WERI-Rb-1 (cell line): ENCODE measurements at places on chromosomes 1 and 21.

DNA sequence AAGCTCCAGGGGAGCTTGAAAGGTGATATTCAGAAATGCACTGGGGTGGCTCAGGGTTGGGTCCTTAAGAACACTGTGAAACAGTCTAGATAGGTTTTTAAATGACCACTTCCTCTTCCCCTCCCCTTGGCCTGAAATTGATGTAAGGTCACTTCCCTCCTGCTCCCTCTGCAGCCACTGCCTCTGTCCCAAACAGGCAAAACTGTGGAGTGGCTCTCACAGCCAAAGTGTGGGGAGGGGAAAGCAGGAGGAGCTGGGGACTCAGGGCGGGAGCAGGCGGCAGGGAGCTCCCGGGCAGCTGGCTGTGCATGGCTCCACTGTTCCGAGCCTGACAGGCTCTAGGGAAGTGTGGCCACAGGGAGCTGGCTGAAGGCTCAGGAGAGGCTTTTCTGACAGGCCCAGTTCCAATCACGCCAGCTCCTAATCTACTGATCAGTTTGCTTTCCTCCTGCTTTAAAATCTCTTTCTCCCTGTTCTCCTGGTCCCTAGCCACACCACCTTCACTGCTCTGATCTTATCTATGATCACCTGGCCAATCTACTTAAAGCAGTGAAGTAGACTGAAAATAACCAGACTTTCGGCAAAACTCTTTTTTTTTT, 5.1 kb upstream of the CSRP1 start:
- DNase-seq: peak; percentile 83

DNA sequence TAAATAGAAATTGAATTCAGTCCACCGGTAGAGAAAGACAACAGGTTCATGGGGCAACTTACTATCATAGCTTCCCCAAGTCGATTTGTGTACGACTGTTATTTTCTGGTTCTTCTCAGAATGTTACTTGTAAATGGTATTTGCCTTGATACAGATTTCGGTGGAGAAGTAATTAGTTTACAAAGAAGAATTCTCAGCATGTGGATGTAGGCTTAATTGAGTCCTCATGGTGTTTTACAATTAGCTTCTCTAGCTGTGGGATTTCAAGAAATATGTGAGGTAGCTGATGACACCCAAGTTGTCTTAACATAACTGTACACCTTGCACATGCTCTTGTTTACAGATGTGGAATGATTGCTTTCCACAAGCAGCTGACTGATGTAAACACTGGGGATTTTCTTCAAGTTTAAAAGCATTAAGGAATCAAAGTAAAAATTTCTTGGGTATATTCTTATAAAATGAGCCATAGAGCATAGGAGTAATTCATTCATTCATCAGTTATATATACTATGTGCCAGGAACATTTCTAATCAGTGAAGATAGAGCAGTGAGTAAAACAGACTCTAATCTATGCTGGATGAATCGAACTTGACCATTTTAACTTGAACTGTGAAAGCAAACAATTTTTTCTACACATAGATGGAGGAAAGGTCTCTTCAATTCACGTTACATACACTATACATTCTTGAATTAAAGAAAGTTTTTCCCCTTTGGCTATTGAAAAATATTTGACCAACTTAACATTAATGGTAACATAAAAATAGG, 1.4 kb downstream of the MACO1 start:
- DNase-seq: no peak

- no peak for DNase-seq
Measured at GRCh38 chr1:64006276-64007051, 197.0 kb upstream of the UBE2U start.

DNA sequence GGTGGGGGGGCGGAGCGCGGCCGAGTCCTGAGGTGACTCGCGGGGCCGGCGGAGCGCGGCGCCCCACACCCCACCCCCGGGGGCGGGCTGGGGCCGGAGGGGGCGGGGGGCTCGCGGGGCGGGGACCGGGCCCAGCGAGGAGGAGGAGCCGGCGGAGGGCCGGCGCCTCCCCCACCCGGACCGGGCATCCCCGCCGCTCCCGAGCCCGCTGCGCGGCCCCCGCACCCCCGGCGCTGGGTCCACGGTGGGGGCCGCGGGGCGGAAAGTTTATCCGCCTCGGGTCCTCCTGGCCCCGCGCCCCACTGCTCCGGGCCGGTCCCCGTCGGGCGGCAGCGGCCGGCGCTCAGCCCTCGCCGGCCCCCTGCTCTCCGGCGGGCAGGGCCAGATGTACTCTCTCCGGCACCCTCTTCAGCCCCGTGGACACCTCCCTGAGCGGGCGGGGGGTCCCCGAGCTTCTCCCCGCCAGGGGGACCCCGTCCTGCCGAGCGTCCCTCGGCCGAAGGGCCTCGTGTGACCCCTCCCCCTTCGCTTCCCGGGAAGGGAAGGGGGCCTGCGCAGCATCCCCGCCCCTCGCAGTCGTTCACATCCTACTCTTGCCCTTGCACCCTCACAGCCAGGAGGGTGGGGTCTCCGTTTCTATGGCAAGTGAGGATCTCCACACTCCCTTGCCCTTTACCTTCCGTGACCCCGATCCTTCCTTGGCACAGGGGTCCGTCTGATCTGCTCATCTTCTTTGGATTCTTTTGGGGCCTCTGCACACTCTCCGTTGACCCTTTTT, 663 bp downstream of the CAMTA1 start:
- DNase-seq: peak; percentile 27

- DNase-seq: peak; percentile 11
Measured at GRCh38 chr1:57711326-57711725, 287.5 kb upstream of the DAB1 start.

- no peak for DNase-seq
Measured at GRCh38 chr1:110672001-110672752, 2.6 kb downstream of the KCNA3 start.

GRCh38 chr1:32406629-32407111, 12.4 kb upstream of the BSDC1 start:
- peak; percentile 44 for DNase-seq

DNA sequence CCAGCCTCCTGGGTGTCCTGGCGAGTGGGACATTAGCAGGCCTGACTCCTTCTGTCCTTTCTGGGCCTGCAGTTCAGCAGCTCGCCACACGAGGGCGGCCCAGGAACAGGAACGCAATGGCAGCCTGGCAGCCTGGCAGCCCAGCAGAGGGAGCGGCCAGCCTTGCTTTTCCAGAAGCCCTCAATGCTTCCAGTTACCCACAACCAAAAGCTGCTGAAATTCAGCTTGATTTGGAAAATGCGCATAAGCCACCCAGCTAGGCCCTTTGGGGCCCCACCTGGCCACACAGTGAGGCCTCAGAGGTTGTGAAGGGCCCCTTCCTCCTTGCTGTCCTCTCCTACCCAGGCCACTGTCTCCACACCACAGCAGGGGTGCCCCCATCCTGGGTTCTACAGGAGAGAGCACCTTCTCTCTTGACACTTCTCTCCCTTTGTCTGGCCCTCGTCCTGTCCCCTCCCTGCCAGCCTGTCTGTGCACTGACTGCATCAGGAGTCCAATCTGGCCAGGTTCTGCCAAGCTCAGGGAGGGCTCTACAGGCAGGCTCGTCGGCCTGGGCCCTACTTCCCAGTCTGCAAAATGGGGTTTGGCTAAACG, 103.4 kb upstream of the VAMP3 start:
- DNase-seq: peak; percentile 89

- DNase-seq: no peak
Measured at GRCh38 chr1:30764396-30764795, 6.8 kb upstream of the LAPTM5 start.

DNA sequence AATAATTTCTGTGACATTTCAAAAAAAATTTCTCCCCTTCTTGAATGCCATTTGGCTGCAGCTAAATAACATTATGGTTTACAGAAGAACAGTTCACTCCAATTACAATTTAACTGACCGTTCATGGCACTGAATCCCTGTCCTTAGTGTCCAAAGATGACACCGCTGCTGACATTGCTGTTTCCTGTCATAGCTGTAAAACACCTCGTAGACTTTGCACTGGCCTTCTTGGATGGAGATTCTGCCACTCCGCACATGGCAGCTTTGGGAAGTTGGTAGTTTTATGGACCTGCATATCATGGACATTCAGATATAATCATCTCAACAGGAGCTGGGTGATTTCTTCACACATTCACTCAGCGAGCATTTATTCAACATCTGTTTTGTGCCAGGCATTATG, 5.0 kb downstream of the ARMH1 start:
- DNase-seq: no peak

DNA sequence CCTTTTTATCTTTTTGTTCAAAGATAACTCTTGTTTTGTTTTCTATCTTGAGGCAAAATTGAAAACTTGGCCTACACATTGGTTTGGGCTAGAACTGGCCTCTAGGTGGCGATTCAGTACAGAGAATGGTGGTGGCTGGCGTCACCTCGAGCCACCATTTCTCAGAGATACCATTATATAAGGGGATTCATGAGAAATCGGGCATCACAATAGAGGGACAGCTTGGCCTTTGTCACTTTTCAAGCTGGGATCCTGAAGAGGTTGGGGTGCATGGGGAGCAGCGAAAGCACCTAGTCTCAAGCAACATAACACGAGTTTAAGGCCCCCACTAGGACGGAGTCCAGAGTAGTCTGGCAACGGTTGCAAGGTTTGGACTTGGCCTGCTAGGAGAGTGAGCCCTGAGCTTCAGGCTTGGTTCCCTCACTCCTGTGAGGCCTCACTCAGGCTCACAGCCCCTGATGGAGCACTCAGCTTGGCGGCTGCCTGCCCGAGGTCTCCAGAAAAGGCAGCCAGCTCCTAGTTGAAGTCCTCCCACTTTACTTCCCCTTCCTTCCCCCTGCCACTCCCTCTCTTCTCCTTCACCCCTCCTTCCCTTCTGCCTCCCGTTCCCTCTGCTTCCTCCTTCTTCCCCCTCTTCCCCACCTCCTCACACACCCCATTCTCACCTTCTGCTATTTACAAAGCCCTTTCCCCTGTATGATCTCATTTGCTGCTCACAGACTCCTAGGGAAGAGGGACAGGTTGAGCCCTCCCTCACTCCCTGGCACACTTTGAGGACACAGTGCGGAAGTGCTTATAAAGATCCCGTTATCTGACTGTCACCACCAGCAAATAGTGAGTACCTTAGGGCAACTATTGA, 67.8 kb downstream of the LRIG2 start:
- DNase-seq: peak; percentile 60

GRCh38 chr1:229880271-229881170, 186.5 kb upstream of the GALNT2 start:
- DNase-seq: no peak

DNA sequence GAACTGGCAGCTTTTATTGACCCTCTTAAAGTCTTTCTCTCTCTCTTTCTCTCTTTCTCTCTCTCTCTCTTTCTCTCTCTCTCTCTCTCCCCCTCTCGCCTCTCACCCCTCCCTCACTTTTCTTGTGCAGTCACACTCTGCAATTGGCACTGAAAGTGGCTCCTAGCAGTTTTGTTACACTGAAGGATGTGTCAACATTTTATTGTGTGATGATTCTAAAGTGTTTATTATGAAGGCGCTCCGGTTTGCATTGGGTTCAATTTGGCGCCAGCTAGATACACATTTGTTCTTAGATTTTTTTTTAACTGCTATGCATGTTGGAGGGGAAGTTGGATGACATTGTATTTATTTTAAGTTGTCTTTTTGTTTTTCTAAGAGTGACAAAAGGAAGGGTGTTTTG, 64.0 kb upstream of the CHRM3 start:
- DNase-seq: no peak

DNA sequence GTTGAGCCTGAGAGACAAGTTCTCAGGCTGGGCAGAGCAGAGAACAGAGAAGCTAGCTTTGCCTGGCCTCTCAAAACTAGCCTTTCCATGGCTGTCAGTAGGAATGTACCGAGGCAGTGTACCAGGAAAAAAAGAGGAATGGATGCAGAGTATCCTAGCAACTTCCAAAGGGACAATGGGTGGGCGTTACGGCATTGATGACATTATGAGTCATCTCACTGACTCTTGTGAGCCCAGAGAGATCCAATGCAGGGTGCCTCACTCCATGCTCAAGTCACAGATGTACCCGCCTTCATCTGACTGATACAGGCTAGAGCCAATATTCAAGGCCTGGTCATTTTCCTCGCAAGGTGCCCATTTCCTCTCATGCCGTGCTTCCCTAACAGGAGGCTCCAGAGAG, 51.4 kb upstream of the C8B start:
- DNase-seq: no peak

DNA sequence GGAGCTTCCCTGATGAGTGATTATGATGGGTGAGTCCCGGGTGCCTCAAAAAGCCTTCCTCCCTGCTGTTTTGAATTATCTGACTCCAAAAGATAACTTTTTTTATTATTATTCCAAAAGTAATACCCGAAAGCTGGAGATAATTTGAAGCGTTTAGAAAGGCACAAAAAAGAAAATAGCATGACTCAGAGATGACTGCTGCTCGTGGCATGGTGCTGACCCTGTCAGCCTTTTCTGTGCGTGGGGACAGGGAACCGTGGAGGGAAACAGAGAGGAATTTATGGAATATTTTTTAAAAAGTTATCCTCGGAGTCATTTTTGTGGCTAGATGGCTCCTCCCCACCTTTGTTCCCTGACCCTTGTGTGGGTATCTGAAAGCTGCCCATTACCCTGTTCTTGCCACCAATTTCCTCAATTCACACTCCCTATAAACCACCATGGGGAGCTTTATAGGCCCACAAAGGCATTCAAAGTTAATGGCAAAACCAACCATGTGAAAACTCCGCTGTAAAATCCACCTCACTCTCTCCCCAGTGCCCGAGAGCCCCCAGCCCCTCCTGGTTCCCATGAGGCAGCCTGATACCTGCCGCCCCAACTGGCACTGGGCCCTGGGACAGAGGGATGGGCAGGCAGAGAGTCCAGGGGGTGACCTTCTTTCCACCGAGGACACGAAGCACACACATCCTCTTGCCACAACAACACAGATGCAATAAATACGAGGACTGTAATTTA, 37.5 kb downstream of the IGSF21 start:
- no peak for DNase-seq

DNA sequence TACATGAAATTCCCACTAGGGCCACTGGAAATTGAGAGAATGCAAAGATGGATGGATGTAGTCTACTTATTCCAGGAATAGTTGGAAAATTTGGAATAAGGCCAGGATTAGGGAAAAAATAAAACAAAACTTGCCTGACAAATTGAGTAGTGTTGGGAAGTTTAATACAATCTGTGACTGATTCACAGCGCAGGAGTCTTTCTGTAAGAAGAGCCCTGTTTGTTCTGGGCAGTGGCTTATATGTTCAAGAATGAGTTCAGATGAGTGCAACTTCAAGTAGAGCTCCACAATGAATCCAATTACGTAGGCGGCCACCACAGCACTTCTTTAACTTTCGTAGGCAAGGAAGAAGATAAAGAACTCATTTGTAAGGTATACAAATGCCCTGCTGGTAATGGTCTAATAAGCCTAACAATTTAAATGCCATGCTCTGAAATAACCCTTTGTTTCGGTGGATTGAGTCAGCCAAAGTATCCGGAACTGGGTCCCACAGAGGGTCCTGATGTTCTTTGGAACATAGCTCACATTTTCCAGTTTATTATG, 47.1 kb upstream of the KCNE1 start:
- no peak for DNase-seq

- no peak for DNase-seq
Measured at GRCh38 chr1:209238356-209238755, 345.2 kb upstream of the CAMK1G start.

DNA sequence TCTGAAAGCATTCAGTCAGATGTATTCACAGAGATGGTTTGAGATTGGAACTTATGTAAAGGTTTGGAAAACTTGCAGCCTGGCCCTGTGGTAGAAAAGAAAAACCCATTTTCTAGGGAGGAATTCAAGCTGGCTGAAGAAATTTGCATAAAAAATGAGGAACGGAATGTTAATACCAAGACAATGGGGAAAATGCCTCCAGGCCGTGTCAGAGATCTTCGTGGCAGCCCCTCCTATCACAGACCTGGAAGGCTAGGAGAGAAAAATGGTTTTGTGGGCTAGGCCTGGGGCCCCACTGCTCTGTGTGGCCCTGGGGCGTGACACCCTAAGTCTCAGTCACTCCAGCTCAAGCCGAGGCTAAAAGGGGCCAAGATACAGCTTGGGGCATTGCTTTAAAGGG, 26.7 kb downstream of the NME7 start:
- no peak for DNase-seq

- DNase-seq: no peak
Measured at GRCh38 chr1:36628804-36629203, 146.1 kb upstream of the CSF3R start.
